ENCODE measurements at places on chromosomes 2 and 18. TPM values are rescaled to one million over a fixed set of nuclear protein-coding genes. Genes with fewer than 3 reads are reported as not detected.

GRCh38 chr2:19078709-19079108, 279.7 kb downstream of the OSR1 start:
- DNase-seq = no peak

GRCh38 chr2:35783723-35784122, 571.9 kb upstream of the CRIM1 start:
- DNase-seq = no peak

- DNase-seq = no peak
These were observed 39.0 kb downstream of the MBP start for GRCh38 chr18:77093586-77093985.

GRCh38 chr2:7018282-7018701, 101.1 kb downstream of the RNF144A start:
- no peak for DNase-seq

- DNase-seq = peak; percentile 28
These were observed 104.7 kb upstream of the MYO3B start for GRCh38 chr2:170073288-170073687.

DNA sequence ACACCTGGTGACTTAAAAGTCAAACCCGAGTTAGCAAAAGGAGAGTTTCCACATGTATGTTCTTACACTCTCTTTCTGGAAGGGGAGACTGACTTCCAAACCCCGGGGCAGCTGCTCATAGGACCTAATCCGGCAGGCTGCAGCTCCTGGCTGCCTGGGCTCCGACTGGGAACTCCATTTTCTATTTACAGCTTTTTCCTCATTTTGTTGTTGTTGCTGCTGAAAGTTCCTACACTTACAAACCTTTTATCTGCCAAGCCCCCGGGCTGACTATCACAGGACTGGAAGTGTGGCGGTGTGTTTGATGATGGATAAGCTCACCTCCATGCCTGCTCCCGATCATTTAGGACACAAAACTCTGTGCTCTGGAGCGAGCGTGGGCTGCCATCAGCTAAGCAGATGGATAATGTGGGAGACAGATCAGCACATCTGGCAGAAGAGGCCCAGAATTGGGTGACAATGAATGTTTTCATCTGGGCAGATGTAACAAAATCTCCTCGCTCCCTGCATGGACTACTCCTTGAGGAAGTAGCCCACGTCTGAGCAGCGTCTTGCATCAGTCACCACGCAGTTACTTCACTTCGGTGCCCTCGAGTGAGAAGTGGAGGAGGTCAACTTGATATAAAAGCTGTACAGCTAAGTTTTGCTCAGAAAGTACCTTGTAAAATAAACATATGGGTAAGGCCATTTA, 114.4 kb upstream of the COPS8 start:
- no peak for DNase-seq

- DNase-seq = no peak
These were observed 5.4 kb downstream of the MPPE1 start for GRCh38 chr18:11902522-11903292.

DNA sequence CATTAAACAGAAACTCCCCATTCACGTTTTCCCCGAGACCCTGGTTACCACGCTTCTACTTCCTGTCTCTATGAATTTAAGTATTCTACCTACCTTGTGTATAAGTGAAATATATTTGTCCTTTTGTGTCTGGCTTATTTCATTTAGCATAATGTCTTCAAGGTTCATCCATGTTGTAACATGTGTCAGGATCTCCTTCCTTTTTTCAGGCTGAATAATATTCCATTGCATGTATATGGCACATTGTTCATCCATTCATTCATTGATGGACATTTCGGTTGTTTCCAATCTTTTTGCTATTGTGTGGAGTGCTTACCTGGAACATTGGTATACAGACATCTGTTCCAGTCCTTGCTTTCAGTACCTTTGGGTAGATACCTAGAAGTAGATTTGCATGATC, 18.2 kb upstream of the CABYR start:
- no peak for DNase-seq

DNA sequence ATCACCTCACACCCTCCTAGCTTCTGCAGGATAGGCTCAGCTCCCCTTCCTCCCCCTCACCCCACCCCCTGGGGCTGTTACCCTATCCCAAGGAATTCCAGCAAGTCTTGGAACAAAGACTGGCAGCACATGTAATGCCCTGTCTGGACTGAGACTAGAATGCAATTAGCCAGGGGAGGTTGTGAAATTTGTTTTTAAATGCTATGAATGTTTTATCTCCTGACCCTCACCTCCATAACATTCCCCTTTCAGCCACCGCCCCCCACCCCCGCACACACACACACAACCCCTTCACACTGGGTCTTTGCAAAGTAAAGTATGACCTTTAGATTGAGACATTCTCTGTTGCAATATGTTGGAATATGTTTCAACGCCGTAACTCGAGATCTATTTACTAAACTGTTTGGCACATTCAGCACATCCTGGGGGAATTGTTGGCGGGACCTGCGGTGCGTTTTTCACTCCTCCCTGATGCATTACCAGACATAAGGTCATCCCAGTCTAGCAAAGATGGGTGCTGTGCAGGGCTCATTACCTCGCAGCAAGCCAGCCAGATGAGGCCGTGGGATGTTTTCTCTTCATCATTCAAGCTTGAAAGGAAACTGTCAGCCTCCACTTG, 290.7 kb upstream of the SLC14A2 start:
- peak; percentile 80 for DNase-seq

GRCh38 chr2:16386431-16386830, 279.2 kb downstream of the CYRIA start:
- no peak for DNase-seq

DNA sequence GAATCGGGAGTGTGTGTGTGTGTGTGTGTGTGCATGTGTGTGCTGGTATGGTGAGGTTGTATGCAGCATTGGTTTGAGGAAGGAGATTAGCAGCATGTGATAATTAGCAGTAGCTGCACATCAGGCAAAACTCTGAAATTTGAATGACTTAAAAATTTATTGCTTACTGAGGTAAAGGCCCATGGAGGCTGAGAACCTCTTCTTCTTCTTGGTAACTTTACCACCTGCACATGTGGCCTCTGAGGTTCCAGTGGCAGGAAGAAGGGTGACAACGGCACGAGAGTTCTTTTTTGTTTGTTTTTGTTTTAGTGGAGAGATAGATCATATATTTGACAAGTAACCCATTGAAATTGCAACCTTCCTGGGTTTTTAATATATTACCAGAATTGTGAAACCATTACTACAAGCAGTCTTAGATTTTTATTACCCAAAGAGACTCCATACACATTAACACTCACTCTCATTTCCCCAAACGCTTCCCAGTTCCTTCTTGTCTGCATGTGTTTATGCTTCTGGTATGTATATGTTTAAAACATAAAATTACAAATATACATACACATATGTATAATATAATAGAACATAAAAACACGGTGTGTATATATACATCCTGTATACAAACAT, 292.1 kb downstream of the PTGR3 start:
- DNase-seq = no peak

GRCh38 chr18:6558446-6559156, 143.9 kb upstream of the L3MBTL4 start:
- no peak for DNase-seq

DNA sequence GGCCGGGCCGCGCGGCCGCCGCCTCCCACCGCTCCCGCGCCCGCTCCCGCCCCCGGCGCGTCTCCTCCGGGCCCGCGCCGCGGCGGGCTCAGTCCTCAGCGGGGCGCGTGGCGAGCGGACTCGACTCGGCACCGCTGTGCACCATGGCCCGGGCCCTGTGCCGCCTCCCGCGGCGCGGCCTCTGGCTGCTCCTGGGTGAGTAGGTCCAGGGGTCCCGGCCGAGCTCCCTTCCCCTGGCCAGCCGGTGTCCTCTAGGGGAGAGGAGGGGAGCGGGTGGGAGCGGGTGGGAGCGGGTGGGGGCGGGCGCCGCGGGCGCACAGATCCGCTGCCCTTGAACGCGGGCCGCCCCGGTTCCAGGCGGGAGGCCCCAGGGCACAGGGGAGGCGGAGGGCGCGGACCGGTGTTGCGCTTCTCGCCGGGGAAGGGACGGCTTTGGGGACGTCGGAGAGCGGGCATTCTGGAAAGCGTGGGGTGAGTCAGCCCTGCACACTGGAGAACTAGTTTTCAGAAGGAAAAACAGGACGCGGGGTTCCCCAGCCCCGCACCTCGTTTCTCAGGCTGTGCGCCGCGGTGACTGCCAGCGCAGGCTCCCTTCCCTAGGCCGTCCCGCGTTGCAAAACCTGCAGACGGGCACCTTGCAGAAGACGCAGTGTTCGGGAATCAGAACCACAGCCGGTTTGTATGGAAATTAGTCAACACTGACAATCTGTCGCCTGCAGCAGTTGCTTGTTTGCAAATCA, at the start of gene RAMP1:
Gene RAMP1 (plus strand): TSS at position 91 of the 740 bp plus-strand sequence. CDS start 53 bp downstream, at position 144.
- no peak for DNase-seq

GRCh38 chr2:145723872-145724271, 1204.0 kb upstream of the ZEB2 start:
- no peak for DNase-seq

DNA sequence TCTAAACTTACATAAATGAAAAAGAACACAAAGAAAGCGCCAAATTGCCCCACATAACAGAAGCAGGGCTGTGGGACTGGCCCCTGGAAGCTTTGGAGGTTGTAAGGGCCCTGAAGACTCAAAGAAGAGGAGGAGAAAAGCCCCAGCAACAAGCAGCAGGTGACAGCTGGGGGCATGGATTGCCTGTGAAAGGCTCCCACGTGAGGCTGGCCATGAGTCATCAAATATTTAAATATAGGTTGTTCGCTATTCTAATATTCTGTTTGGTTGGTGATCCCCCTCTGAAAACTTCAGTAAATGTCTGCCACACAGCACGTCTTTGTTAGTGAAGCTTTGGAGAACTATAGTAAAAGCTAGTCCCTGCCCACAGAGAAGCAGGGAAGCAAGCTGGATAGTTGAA, 132.4 kb downstream of the MREG start:
- DNase-seq = no peak

Gene RUFY4
- not detected for total RNA-seq

Gene IL18RAP
- total RNA-seq = 0.83 TPM

Gene RGPD4
- total RNA-seq = not detected

Gene GAL3ST2
- total RNA-seq = 0.70 TPM

Gene ABCB11
- total RNA-seq = 128 TPM

Gene UBR3
- 37.3 TPM for total RNA-seq

Gene PARD6G
- 2.9 TPM for total RNA-seq

Measured in right lobe of liver (tissue), 6 donors.